Pons (tissue), 1 donor: ENCODE measurements at places on chromosomes 12 and 14.

DNA sequence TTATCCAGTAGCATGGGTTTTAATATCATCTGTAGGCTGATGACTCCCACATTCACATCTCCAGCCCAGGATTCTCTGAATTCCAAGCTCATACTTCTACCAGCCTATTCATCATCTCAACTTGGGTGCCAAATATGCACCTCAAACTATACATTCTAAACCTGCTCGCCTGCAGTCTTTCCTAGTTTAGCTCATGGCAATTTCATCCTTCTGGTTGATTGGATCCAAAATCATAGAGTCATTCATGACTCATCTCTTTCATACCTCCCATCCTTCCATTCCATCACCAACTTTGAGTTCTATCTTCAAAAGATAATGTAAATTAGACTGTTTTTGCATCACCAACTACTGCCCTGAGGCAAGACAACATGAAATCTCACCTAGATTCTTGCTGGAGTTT lies 99.7 kb upstream of the EGLN3 start:
- no peak for DNase-seq

DNA sequence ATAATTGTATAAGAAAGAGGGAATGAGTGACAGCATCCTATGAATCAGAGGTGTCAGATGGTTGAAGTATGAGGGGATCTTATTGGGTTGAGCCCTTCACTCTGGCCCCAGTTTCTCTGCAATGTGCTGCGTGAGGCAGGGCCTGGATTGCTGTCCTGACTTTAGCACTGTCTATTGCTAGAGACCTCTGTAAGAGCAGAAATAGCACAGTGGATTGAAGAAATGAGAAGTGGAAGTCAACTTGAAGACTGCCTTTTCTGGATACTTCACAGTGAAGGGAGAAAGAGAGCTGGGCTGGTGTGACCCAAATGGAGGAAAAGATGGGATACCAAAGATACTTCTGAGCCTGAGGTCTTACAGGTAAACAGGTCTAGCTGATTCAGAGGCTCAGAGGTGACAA lies 5.8 kb downstream of the ASCL4 start:
- peak; percentile 60 for DNase-seq

DNA sequence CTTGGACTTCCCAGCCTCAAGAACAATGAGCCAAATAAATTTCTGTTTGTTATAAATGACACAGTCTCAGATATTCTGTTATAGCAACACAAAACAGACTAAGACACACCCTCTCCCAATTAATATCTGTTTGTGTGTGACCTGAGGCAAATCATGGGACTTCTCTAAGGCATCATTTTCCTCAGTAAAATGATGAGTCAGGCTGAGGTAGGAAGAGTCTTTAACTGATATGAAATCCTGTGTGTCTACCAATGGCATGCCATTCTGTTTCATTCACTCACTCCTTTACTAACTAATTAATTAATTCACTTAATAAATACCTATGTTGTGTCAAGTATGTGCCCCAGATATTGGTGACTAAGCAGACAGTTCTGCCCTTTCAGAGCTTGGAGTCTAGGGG lies 258.4 kb upstream of the CRY1 start:
- no peak for DNase-seq

- DNase-seq, result no peak
These were observed 10.3 kb upstream of the PGAM5 start for GRCh38 chr12:132700212-132700822.

- DNase-seq, result no peak
These were observed 967.9 kb downstream of the FSCB start for GRCh38 chr14:43539210-43539609.

- DNase-seq, result no peak
These were observed 129.3 kb upstream of the PTPRQ start for GRCh38 chr12:80314741-80315140.

- DNase-seq, result no peak
These were observed 54.0 kb downstream of the PRIMA1 start for GRCh38 chr14:93734086-93734822.
